ENCODE measurements at places on chromosomes 12 and 14.
A peak's percentile ranks its signal among the peaks of the same experiment; 100 is the strongest.

- peak; percentile 26 for DNase-seq
Observed at GRCh38 chr12:50505675-50506530, 1.1 kb downstream of the DIP2B start.

- no peak for DNase-seq
Observed at GRCh38 chr12:127942981-127943380, 324.0 kb upstream of the TMEM132C start.

- DNase-seq = no peak
Observed at GRCh38 chr14:95611293-95611880, 74.8 kb upstream of the TCL1B start.

- DNase-seq = peak; percentile 25
Observed at GRCh38 chr12:75505706-75506312, 5.6 kb downstream of the KRR1 start.

DNA sequence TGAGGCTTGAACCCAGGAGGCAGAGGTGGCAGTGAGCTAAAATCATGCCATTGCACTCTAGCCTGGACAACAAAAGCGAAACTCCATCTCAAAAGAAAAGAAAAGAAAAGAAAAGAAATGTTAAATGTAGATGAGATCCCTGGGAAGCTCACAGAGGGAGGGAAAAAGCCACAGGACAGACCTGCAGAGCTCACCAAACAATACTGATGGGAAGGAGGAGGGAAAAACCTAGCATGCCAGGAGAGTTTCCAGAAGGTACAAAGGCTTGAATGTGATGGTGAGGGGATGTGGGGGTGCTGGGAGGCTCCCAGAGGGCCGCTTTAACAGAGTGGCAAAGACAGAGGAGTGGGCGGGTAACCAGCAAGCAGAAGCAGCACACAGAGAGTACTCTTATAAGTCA is 72.3 kb downstream of the PTPN21 start:
- no peak for DNase-seq

- DNase-seq = no peak
Observed at GRCh38 chr14:85057221-85057620, 472.7 kb upstream of the FLRT2 start.

- no peak for DNase-seq
Observed at GRCh38 chr14:60343571-60344071, 94.6 kb downstream of the PPM1A start.

GRCh38 chr12:11718768-11719253 is 69.3 kb downstream of the ETV6 start:
- no peak for DNase-seq

- DNase-seq = no peak
Observed at GRCh38 chr14:103545219-103545914, 16.4 kb downstream of the TRMT61A start.

DNA sequence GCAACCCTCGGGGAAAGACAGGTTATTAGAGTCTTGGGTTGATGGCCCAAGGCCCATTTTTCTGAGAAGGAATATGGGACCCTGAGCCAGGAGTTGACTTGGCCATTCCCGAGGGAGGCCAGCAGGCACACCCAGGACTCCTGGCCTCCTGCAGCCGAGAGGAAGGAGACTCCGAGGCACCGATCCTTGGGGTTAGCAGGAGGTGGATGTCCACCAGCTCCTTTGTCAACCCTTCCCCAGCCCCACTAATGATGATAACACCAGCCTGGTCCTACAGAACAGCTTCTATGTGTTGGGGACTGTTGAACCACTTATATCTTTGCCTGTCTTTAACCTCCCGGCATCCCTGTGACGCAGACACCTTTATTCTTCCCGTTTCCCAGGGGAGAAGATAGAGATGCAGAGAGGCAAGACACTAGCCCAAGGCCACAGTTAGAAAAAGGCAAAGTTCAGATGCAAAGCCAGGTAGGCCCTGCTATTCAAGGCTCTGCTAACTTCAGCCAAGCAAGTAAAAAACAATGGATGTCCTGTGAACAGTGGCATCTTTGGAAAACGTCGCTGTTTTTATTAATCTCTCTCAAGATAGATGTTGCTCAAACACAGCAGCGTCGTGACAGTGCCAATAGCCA is 767.3 kb upstream of the TBX3 start:
- DNase-seq = no peak

DNA sequence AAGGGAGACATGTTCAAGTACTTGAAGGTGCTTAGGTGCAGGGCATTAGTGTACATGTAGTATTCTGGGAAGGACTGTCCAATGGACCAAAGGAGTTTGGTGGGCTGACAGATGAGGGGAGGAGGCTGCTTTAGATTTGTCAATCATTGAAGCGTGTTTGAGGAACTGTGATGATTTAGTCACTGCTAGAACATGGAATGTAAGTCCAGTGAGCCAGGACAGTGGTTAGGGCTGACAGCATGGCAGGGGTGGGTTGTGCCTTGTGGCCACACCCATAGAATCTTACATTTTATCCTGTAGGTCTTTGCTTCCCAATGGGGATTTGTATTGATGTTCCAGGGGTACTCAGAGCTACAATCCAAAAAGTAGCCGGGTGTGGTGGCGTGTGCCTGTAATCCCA is 24.6 kb downstream of the DIP2B start:
- no peak for DNase-seq

DNA sequence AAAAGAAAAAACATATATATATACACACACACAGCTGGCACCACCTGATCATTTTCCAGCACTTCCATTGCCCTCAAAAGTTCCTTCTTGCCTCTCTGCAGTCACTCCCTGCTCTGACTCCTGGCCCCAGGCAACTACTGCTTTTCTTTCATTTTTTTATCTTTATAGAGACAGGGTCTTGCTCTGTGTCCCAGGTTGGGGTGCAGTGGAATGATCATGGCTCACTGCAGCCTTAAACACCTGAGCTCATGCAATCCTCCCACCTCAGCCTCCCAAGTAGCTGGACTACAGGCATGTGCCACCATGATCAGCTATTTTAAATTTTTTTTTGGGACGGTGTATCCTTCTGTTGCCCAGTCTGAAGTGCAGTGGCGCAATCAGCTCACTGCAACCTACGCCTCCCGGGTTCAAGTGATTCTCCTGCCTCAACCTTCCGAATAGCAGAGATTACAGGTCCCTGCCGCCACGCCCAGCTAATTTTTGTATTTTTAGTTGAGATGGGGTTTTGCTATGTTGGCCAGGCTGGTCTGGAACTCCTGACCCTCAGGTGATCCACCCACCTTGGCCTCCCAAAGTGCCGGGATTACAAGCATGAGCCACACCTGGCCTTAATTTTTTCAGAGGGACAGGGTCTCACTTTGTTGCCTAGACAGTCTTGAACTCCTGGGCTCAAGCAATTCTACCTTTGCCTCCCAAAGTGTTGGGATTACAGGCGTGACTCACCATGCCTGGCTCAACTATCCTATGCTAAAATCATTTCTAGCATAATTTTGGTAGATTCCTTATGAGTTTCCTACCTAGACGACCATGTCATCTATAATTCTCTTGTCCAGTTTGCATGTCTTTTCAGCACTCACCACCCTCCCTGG is 7.8 kb downstream of the HSP90AA1 start:
- DNase-seq = no peak

DNA sequence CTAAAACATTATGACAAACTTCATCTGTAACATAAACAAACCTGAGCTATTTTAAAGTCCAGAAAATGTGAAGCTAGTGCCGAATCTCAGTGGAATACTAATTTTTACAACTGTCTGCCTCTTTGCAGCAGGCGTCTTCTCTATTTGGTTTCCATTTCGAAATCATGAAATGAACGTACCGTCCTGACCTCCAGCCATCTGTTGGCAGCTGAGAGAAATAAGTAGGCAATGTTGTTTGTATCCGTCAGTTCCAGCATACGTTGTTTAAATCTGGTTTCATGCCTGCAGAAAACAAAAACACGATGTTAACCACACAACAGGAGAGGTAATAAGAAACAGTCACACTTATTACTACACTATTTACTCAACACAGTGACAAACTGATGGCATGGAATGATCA is 54.3 kb upstream of the KCNJ8 start:
- no peak for DNase-seq

All from KG1 (cell line).